Activated effector memory CD4-positive, alpha-beta T cell treated with anti-CD3 and anti-CD28 coated beads, Interleukin-2, amount 50 U/mL, for 16 hours (primary cell): ENCODE measurements at places on chromosomes 3 and 15.

DNA sequence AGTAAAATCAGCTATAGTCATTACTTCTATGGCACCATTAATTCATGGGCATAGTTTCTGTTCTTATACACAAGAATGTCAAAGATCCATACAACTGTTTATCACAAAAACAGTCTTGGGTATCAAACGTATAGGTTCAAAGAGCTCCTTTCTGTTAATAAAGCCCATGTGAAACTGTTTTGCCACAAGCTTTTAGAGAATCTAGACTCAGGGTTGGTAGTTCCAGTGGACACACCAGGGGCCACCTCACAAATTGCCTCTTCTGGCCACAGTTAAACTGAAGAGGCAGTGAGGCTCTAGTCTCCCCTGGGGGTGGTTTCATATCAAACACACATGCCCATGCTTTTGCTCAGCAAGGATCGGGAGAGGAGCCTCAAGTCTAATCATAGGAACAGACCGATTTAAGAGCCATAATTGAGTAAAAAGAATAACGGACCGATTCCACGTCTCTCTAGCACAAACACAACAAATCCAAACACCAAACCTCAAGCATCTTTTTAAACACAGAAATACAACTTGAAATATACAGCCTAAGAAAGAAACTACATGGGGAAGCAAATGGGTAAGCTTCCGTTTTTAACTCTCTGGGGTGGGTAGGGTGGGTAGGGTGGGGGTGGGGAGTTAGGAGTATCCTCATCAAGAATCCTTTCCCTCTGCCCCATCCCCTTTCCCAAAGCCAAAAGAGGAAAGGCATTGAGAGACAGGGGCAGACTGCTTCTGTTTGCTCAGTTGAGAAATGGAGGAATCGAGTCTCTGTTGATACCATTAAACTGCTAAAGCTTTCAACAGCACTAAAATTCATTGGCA is 443.3 kb downstream of the MAGI1 start:
- DNase-seq = no peak

DNA sequence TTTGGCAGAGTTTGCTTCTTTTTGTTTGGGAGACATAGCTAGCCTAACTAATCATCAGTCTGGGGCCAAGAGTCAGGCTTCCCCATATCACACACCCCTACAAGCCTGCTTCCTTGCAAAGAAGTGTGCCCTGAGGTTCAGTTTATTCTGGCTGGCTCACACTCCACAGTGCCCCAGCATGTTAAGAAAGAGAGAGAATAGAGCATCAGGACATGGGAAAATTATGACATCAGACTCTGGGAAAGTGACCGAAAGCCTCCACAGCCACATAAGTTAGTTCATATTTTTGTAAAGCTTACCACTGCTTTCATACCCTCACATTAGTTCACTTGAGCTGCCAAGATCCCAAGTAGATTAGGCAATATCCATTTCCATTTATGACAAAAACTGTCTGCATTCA is 63.0 kb upstream of the CFAP161 start:
- DNase-seq = no peak

DNA sequence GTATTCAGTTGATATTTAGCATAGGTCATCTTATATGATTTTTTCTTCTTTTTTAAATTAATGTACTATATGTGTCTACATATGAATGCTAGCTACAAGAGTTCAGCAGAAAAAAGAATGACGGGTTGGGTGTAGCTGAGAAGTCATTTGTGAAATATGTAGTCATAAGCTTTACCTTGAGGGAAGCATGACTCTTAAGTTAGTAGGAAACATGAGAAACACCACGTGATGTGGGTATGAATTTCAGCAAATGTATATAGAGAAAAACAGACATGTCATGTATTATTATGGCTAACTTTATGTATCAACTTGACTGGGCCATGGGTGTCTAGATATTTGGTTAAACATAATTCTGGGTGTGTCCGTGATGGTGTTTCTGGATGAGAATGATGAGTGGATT is 125.0 kb downstream of the RAP2B start:
- no peak for DNase-seq

- DNase-seq = no peak
These were observed 465.1 kb upstream of the PDZRN3 start for GRCh38 chr3:74089814-74090213.

DNA sequence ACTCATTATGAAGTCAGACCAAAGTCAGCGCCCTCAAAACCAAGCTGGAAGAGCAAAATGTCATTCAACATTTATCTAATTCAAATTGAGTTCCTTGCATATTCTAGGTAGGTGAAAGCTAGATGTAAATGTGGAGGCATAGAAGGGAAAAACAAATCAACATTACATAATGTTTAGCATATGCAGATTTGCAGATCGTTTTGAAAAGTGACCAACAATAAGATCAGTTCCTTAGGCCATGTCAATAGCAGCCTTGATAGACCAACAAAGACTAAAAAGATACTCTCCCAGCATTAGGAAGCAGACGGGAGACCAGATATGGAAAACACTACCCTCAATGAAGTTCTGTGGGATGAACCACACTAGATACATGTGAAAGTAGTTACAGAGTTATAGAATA is 83.0 kb downstream of the PLD1 start:
- no peak for DNase-seq

DNA sequence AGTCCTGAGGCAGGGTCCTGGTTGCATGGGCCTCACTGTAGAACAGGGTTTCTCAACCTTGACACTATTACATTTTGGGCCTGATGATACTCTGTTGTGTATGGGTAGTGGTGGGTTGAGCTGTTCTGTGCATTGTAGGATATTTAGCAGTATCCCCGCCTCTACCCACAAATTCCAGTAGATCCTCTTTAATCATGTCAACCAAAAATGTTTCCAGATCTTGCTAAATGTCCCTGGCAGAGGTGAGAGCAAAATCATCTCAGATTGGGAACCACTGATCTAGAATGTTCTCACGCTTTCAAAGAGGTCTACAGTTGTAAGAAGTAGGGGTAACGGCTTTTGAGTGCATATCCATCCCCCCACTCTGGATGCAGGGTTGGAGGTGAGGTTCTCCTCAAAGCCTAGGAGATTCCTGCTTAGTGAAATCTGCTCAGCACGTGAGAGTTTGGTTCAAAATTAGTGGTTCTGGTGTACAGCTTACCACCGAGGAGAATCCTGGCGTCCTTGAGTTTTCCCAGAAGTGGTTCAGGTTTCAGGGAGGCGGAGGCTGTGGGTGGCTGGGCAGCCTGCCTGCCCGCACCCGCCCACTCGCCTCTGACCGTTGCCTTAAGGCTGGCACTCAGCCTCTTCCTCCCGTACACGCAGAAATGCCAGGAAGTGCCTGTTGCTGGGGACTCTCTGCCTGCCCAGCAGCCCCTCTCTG is 5.3 kb downstream of the ACVR2B start:
- no peak for DNase-seq

DNA sequence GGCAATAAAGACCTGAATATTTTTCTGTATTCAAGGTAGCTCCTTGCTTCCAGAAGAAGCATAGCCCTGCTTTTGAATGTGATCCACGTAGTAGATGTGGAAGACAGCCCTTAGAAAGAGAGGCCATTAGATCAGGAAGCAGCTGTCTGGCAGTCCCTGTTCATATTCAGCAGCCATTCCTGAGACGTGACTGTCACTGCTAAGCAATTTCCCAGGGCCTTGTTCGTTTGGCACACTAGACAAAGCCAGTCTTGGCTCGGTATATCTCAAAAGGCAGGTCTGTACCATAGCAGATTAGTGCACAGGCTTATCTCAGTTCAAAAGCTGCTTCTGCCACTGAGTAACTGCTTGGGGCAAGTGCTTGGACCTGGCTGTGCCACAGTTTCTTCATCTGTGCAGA is 287.8 kb upstream of the MCTP2 start:
- DNase-seq = no peak

- peak; percentile 69 for DNase-seq
These were observed 21.3 kb downstream of the CHD2 start for GRCh38 chr15:92921215-92922131.
